ENCODE measurements at places on chromosomes 5 and 9.

- DNase-seq: no peak
Measured at GRCh38 chr5:1640421-1640881, 116.7 kb upstream of the LPCAT1 start.

- peak; percentile 7 for DNase-seq
Measured at GRCh38 chr5:15598294-15598902, 98.4 kb downstream of the FBXL7 start.

DNA sequence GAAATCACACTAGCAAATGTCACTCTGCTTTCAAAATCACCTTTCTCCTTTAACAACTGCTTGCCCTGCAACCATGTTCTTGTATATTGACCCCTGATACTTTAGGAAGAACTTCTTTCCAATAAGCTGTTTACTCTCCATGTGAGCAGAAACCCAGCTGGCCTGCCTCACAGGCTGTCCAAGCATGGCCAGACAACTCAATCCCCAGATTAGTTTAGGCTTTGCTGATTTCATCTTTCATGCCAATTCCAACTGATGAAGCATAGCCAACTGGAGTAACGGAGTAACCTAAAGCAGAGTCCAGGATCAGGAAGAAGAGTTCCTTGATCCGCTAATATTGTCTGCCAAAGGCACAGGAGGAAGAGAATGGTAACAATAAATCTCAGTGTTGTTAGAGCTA is 56.7 kb upstream of the HTR1A start:
- no peak for DNase-seq

DNA sequence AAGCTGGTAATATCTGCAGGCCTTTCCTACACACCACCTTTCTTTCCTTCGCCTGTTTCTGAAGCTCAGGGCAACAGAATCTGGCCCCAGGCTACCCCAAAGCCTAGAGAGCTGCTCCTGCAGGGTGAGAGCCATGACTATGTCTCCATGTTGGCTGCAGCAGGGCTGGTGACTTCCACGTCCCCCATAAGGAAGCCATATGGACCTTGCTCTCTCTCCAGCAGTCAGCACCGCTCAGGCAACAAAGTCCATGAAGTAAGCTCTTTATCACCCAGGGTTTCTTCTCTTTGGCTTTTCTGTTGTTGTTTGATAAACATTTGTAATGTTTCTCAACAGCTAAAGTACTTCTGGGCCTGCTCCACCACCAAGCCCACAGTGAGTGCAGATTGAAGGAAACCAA is 125.2 kb downstream of the SLIT3 start:
- no peak for DNase-seq

GRCh38 chr5:90855296-90856010 is 296.9 kb downstream of the ADGRV1 start:
- DNase-seq: no peak
